ENCODE measurements at places on chromosomes 6 and 20. TPM values are rescaled to one million over a fixed set of nuclear protein-coding genes. Genes with fewer than 3 reads are reported as not detected.
A peak's percentile ranks its signal among the peaks of the same experiment; 100 is the strongest.

DNA sequence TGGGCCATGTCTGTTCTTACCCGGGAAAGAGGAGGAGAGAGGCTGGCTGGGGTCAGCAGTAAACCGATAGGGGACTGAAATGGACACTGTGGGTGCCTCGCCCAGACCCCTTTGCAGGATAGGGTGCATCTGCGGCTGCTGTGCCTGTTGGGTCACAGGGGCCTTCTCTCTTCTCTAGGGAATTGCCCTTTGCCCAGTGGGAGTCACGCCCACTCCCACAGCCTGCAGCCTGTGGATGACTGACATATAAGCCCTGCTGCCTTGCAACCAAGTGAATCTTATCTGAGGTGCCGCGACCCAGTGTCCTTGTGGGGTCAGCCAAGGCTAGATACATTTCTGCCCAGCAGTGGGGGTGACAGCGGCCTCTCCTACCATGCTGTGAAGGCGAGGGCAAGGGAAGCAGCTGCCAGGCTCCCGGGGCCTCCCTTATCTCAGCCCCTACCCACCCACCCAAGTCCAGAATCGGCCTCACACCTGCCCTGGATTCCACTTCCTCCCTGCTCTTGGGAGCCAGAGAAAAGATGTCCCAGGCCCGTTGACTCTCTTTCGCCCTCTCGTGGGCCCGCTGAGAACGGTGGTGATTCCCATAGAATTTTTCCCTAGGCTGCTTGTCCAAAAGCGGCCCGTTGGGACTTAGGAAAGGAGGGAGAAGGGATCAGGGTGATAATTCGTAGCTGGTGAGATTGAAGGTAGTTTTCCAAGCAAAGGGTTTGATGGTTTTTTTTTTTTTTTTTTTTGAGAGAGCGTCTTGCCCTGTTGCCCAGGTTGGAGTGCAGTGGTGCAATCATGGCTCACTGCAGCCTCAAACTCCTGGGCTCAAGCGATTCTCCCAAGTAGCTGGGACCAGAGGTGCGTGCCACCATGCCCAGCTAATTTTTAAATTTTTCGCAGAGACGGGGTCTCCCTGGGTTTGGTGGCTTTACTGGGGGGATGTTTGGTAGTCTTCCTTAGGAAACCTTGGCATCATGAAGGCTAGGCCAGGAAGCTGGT lies 76.4 kb upstream of the RNF24 start:
- DNase-seq = peak; percentile 62

GRCh38 chr6:137146206-137146605 lies 27.2 kb downstream of the IL22RA2 start:
- no peak for DNase-seq

GRCh38 chr20:33925867-33926266 lies 67.8 kb upstream of the RALY start:
- no peak for DNase-seq

The SERINC3 gene
- 83.9 TPM for total RNA-seq

DNA sequence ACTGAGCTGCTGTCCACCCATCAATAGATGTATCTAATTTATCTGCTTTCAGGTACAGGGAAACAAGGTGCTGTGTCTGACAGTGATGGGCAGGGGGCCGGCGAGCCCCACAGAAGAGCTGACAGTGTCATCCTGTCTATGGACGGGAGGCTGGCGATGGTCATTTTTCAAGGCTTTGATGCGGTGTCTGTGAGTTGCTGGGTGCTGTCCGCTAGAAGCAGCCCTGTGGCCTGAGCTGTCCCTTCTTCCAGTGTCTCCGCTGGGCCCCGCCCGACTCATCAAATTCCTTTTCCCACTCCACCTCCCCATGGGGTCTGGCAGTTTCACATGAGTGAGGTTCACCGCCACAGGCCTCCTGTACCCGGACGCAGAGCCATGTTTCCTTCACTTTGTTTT lies 161.4 kb upstream of the PMEPA1 start:
- DNase-seq = no peak

DNA sequence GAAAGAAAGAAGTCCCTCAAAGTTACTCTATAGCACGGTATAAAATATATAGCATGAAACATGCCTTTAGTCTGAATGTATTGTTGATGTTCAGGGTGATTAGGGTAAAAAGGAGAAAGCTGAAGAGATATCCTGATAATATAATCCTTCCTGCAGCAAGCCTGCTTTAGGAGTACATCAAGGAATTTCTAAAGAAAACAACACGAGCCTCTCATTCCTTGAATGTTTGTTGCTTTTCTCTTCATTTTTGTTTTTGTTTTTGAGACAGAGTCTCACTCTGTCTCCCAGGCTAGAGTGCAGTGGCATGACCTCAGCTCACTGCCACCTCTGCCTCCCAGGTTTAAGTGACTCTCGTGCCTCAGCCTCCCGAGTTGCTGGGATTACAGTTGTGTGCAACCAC lies 79.1 kb downstream of the CD164 start:
- DNase-seq = no peak
